ENCODE measurements at places on chromosomes 2 and 18.

DNA sequence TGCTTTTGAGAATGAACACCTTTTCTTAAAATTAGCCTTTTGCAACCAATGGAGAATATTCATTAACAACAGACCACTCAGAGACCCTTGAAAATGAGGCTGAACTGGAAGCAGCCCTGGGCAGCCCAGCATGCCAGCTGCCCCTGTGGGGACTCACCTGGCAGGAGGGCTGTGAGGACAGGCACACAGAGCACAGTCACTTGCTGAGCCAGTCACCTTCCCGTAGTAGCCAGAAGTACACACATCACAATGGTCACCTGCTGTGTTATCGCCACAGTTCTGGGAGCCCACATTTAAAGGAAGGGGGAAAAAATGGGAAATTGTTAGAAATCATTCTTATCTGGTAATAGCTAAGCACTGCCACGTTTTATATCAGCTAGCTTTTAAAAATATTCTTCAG, 115.5 kb downstream of the LAMA1 start:
- DNase-seq = no peak

GRCh38 chr2:182649316-182649715, 66.7 kb upstream of the DNAJC10 start:
- DNase-seq = no peak

- DNase-seq = no peak
Measured at GRCh38 chr2:169366066-169366465, 3.7 kb upstream of the LRP2 start.

DNA sequence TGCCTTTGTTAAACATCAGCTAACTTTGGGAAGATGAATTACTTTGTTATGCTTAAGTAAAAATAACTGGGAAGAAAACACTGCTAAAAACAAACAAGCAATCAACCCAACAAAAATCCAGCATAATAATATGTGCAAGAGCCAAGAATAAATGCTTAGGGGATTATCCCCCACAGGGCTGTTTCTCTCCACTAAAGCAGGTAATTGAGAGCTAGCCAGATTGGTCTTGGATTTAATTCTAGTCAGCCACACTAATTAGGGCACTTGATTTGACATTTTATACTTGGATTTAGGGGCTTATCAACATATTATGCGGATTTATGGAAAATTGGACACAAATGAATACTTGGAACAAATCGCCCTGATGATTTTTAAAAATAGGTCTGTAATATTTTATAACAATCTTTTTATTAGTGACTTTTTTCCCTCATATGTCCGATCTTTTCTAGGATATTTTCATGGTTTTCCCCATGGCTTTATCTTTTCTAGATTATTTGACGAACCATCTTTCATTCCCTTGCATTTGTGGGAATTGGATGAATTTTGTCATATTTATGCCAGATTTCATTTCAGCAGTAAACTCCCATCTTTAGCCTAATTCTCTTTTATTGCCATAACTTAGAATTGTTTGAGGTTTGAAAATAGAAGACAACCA, 199.1 kb upstream of the NXPH2 start:
- no peak for DNase-seq

GRCh38 chr2:188997263-188997662, 23.1 kb downstream of the COL3A1 start:
- DNase-seq = no peak

DNA sequence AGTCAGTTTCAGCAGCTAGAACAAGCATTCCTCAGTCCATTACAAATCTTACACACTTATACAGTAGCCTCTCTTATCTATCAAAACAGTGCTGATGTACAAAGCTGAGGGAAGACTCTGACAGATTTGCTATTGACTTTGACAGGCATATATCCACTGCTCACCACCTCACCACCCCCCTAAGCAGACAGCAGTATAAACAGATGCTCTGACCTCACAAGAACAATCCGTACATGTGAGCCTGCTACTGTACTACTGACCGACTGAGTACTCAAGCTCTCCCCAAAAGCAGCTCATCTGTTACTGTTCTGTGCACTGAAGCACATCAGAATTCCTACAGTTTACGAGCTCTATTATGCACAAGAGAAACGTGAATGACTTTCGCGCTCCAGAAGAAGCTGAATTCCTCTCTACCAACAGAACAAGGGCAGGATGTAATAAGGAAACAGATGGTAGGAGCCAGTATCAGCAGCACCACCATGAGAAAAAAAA, 95.6 kb upstream of the PDE1A start:
- no peak for DNase-seq

DNA sequence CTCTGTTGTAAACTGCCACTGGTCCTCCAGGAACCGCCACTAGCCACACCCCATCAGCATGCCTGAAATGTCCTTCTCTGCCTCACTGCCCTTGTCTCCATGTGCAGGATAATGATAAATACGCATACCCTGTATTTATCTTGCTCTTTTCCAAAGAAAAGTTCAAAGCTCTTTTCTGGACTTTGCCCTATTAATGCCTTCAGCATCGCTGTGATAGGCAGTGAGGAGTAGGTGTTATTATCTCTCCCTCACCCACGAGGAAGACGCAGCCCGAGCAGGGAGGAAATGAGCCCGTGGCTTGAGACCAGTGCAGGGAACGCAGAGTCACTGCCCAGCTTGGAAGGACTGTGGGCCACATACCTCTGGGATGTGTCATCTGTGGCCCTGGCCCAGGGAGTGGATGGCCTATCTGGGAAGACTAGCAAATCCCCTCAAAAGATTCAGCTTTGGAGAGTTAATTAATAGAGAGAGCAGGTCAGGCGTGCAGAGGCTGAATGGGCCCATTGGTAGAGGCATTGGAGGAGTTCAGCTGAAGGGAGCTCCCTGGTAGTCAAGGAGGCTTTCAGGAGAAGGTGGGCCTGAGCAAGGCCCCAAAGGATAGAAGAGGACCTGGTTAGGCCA, 39.5 kb upstream of the MCFD2 start:
- DNase-seq = no peak

DNA sequence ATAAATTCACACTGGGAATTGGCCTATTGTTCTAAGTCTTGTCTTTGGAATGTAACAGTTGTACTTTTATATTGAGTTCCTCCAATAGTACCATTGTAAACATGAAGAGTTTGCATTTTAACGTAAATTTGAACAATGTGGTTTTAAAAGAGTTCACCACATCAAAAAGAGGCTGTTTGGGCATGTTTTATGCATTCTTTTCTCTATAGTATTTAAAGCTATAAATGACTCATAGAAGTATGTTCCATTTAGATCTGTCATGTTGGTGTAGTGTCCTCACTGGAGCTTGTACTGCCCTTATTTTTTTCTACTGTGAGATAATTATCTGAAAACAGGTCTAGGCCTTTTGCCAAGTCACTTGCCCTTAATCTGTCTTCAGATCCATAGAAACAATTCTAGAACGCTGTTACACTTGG, 141.9 kb downstream of the RHBDD1 start:
- no peak for DNase-seq
